ENCODE measurements at places on chromosomes 7 and 10. TPM values are rescaled to one million over a fixed set of nuclear protein-coding genes. Genes with fewer than 3 reads are reported as not detected.

SCART1 gene
- 0.18 TPM for polyA plus RNA-seq

SLC29A4 gene
- 5.2 TPM for polyA plus RNA-seq

DNA sequence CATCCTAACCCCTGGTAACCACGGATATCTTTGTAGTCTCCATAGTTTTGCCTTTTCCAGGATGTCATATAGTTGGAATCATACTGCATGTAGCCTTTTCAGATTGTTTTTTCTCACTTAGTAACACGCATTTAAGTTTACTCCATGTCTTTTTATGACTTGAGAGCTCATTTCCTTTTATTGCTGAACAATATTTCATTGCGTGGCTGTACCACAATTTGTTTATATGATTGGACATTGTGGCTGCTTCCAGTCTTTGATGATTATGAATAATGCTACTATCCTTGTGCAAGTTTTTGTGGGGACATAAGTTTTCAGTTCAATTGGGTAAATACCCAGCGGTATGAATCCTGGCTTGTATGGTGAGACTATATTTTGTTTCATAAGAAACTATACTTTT, 60.8 kb downstream of the AOAH start:
- no peak for DNase-seq

DNA sequence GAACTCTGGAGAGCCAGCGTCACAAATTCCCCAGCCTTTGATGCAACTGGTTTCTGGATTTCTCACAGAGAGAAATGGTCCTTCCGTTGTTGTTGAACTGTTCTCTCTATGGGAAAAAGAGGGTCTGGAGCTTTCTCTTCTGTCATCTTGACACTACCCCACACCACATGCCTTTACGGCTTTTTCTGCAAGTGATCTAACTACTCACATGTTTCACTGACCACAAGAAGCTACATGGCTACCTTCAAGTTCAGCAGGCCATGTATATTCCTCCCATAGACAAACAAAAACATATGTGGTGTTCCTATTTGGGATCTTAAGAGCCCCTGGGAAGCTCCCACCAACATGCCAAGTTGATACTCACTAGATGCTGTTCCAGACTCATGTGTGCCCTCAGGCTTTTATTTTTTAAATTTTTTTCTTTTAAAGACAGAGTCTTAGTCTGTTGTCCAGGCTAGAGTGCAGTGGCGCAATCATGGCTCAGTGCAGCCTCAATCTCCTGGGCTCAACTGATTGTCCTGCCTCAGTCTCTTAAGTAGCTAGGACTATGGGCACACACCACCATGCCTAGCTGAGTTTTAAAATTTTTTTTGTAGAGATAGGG, 72.0 kb downstream of the RNF216 start:
- DNase-seq, result no peak

GRCh38 chr10:51654918-51655317, 44.5 kb downstream of the CSTF2T start:
- DNase-seq, result no peak

GRCh38 chr7:150716368-150716767, at the start of gene GIMAP1:
TSS of gene GIMAP1 (plus strand) at chr7:150716613. CDS start at chr7:150719048, 2,435 bp downstream.
- peak; percentile 71 for DNase-seq

GRCh38 chr7:7793921-7794320, 75.5 kb upstream of the RPA3 start:
- DNase-seq, result no peak

GRCh38 chr10:124333931-124334330, 84.8 kb downstream of the OAT start:
- no peak for DNase-seq

GNGT1 gene
- not detected for polyA plus RNA-seq

DNA sequence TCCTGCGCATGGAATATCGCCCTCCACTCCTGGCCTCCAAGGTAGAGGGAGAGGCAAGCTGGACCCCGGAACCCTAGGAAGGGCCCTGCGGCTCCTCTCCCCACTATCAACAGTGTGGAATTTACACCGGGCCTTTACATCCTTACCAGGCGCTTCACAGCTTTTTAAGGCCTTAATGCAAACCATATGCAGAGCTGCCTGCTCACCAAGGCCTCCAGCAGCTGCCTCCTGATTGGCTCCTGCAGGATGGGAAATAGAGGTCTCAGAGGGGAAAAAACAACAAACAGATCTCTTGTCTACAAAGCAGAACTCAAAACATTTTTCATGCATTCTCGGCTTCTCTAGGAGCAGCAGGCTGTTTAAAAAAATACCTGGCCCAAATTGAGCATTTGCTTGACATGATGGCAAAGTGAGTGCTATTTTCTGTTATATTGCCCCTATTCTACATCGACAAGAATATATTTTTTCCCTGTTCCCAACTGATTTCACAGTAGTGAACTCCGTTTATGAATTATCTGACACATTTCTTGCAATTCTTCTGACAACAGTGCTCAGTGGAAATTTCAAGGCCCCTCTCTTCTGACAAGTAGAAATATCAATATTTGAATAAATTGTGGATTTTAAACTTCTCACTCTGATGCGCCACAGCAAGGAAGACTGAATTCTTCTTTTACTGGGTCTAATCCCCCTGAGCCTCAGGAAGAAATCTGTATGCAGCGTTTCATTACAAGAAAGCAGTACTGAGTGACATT, 51.7 kb downstream of the EBF3 start:
- DNase-seq, result no peak

TACC2 gene
- 239 TPM for polyA plus RNA-seq

GRCh38 chr10:126475074-126475691, 86.9 kb upstream of the ADAM12 start:
- no peak for DNase-seq

DNA sequence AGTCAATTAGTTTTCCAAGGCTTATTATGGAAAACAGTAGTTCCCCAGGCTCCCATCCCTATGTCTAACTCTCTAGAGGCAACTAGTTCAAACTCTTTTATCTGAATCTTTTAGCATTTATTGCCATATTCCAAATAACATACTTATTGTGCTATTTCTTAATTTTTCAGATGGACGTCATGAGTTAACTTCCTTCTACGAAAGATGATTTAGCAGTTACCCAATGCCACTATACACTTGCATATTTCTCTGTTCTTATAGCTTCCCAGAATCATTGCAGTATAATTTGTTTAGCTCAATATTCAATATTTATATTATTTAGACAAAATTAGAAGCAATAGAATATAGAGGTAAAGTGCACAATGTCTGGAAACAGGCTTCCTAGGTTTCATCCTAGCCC, 52.8 kb downstream of the REEP3 start:
- DNase-seq, result no peak

PPP1R3C gene
- polyA plus RNA-seq, result 35.4 TPM
